D721Med (cell line): ENCODE measurements at places on chromosomes 7 and 10.

DNA sequence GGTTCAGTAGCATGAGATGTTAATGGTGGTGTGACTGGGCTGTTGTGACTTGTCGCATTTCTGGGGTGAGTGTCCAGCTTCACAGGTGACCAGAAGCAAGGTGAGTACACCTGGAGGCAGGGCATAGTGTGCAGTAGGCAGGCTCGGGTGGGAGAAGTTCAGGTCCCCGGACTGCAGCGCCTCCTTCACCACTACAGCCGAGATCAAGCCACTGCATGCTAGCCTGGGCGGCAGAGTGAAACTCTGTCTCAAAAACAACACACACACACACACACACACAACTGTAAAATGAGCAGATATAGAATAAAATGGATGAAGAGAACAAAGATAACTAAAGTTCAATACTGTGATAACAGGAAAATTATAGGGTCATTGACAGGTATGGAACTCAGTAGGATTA is 11.1 kb upstream of the PARD3 start:
- DNase-seq = no peak

GRCh38 chr7:116431787-116432526 is 67.6 kb upstream of the CAV2 start:
- no peak for DNase-seq

- no peak for DNase-seq
Observed at GRCh38 chr10:99849057-99849456, 66.6 kb downstream of the ABCC2 start.

DNA sequence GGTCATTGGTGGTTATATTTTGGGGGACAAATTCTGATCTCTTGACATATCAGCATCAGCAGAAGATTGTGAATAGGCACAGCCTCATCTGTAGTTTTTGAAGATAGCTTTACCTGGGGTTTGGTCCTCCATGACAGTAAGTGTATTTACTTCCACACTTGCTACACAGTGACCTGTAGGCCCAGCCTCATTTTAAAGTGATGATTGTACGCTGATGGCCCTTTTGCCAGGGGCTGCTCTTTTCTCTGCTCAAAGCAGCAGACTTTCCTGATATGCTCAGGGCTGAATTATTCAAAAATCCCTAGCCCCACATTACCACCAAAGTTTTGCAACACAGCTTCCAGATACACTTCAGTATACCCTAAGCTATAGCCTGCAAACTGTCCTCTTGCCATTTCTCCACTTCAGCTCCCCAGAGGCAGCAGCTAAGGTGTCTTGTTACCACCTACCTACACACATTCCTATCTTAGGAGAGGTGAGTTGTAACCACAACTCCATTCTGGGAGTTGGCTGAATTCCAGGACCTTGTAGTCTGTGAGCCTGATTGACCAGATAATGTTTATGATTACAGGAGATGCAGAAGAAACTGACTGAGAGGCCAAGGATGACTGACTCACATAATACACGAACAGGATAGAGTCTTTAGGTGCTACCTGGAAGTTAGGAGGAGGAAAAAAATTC is 6.0 kb downstream of the ASB4 start:
- DNase-seq = no peak
